ENCODE measurements at places on chromosomes 16 and 17. TPM values are rescaled to one million over a fixed set of nuclear protein-coding genes. Genes with fewer than 3 reads are reported as not detected.

The DPEP2 gene
- polyA plus RNA-seq: 1.5 TPM

The TAC4 gene
- 1.8 TPM for polyA plus RNA-seq

The RAB40B gene
- polyA plus RNA-seq: 48.8 TPM

The HSBP1 gene
- polyA plus RNA-seq: 98.9 TPM

The KRT38 gene
- polyA plus RNA-seq: not detected

The CLEC10A gene
- 2.2 TPM for polyA plus RNA-seq

The SLC52A1 gene
- 0.08 TPM for polyA plus RNA-seq

The SLC22A31 gene
- 3.9 TPM for polyA plus RNA-seq

- no peak for DNase-seq
Measured at GRCh38 chr17:76496464-76496863, 4.8 kb downstream of the RHBDF2 start.

DNA sequence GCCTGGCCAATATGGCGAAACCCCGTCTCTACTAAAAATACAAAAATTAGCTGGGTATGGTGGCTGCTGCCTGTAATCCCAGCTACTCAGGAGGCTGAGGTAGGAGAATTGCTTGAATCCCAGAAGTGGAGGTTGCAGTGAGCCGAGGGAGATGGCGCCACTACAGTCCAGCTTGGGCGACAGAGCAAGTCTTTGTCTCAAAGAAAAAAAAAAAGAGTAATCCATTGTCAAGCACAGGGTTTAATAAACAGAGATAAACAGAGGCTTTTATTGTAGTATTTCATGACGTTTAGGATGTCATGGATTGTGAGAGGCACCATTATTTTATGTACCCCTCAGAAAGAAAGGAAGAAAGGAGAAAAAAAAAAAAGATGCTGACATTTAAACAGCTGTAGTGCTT lies 75.2 kb upstream of the RNU2-1 start:
- DNase-seq: no peak

DNA sequence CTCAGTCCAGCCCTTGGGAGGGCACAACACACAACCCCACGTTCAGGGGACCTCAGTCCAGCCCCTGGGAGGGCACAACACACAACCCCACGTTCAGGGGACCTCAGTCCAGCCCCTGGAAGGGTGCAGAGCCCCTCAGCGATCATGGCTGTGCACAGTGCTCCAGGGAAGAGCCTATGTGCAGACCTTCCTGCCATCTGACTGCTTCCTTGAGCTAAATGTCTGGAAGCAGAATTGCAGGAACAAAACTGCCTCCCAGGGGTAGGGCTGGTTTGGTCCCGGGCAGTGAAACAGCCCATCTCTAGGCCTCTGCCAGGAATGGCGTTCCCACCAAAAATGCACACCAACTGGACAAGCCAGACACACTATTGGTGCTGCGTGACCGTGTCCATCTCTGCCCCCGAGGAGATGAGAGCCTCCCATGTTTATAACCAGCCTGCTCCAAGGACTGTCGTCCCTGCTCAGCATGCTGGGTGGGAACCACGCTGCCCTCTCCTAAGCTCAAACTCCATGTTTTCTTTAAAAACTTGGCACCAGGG lies 44.0 kb downstream of the ZNF276 start:
- no peak for DNase-seq

DNA sequence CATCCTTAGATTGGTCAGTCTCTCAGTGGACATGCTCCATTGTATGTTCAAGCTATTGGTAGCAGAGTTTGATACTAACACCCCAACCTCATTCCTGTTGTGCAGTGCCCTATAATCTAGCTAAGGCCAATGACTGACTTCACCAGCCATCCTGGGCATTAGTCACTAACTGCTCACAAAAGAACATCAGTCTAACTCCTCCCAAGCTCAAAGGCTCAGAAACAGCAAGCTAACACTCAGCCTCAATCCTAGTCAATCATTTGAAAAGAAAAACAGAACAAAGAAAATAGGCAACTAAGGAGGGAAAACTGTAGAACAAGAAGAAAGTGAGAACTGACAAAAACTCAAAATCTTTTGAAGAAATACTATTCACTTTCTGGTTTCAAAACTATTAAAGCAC lies 199.1 kb upstream of the C17orf78 start:
- no peak for DNase-seq

- no peak for DNase-seq
Measured at GRCh38 chr16:23110257-23110899, 38.9 kb downstream of the USP31 start.

- DNase-seq: no peak
Measured at GRCh38 chr17:40180694-40181093, 3.4 kb downstream of the RAPGEFL1 start.

DNA sequence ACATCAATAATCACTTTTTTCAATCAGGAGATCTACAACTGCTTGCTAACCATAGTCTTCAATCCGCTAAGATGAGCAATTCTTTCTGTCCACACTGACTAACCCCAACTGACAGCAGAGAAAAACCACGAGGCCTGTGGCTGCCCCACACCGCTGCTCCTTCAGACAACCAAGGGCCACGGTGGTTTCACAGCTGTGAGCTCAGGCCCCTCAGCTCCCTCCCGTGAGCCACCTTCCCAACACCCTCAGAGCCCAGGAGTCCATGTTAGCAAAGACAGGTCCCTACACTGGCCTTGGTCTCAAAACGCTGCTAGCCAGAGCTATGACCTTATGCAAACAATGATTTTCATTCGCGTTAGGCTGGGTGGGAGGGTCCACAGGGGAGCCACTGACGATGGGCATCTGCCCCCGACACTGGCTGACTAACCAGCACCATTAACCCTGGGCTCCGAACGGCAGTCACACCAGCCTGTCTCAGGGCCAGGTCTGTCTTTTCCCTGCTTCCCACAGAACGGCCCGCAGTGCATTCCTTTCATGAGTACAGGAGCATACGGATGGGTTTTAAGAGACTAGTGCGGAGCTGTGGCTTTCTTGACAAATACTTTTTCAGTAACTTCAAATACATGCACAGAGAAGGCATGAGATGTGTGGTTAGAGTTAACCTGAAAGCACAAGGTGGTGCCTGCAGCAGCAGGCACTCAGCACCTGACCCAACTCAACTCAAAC lies 67.3 kb downstream of the ANKRD11 start:
- no peak for DNase-seq

DNA sequence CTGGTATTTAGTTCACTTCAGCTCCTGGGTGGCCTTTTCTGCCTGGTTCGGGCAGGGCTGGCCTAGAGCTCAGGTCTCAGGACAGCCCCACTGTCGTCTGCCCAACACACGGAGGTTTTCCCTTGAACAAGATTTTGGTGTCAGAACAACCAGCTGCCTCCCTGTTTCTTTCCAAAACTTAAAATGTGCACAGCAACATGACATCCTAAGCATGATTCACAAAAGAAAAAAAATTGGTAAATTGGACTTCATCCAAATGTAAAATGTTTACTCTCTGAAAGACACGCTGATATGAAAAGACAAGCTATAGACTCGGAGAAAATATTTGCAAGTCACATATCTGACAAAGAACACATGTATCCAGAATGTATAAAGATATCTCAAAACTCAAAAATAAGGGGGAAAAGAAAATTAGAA lies 197.8 kb upstream of the CHMP6 start:
- no peak for DNase-seq

- no peak for DNase-seq
Measured at GRCh38 chr17:31674305-31674704, 184.7 kb downstream of the COPRS start.

GRCh38 chr16:18827890-18828289 lies 26.5 kb upstream of the ARL6IP1 start:
- DNase-seq: no peak

DNA sequence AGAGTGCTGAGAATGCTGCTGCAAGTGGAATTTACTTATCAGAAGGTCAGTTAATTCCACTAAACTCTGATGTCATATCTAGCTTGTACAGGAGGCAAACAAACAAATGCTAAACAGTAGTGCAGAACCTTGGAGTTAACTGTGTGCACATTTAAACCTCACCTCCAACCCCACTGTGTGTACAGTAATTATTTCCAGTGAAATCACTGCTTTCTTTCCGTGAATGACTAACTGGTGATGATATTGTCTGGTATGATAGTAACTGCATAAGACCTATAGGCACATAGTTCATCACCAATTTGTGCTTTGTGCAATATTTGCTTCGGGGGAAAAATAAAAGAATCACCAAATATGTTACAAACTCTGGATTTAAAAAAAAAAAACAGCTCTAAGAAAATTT lies 492.5 kb upstream of the HSBP1 start:
- no peak for DNase-seq

DNA sequence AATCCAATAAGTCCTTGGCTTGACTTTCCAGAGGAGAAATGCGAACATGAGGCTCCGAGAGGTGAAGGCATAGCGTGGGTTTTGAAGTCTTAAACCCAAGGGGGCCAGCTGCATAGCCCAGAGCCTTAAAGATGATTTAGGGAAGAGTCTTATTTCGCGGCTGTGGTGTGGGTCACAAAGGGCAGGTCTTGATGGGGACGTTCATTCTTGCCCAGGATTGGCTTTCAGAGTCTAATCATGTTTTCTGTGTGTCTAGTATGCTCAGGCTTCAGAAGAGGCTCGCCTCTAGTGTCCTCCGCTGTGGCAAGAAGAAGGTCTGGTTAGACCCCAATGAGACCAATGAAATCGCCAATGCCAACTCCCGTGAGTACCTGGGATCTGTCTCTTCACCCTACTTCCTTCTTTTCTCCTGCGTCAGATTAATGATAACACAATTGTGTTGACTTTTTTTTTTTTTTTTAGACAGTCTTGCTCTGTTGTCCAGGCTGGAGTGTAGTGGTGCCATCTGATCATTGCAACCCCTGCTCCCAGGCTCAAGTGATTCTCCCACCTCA lies 951 bp downstream of the RPL19 start:
- no peak for DNase-seq

DNA sequence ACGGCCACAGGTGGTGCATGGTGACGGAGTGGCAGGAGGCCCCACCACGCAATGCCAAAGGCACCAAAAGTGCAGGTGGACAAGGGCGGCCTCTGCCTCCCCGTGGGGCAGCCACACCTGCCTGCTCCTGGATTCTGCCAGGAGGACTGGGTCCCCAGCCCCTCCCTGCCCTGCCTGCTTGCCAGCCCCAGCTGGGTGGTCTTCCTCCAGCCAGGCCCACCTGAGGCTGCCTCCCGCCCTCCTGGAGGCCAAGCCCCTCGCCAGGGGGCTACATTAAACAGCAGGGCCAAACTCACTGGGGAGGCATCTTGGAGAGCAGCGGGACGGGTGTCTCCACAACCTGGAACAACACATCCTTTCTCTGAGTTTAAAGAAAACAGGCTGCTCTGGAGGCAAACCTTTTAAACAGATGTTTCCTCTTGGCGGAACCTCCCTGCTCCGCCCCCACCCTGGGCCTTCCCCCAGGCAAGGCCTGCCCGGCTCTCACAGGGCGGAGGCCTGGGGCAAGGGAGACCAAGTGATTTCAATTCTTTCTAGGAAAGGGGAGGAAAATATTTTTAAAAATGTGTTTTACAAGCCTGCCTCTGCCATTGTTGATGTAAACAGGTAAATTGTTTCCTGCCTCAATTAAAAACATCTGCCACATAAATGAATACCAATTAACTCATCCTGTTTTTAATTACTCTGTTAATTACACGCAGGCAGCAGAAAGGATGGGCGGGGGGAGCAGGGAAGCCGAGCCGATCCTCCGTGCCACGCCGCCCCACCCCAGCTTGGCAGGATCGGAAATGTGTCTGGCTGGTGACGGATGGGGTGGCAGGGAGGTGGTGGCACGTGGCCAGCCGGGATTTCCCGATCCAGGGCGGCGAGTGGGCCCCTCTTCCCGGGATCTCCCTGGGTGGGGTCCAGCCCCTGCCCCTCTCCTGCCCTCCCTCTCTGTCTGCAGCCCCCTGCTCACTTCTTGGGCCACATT lies 54.4 kb upstream of the PABPN1L start:
- peak; percentile 60 for DNase-seq

DNA sequence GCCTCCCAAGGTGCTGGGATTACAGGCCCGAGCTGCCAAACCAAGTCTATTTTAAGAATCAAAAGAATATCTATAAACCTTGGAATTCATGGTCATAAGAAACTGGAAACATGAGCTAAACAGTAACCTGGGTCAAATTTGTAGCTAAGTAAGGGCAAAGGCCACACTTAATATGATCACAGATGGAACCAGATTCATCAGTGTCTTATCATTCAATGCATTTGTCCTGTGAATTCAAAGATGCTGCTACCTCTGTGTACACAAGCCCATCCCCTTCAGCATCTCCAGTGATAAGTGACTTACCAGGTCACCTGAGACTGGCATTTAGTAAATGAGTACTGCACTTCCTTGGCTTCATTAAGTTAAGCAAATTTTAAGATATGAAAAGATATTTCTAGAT lies 108.1 kb downstream of the SSH2 start:
- DNase-seq: no peak

- DNase-seq: no peak
Measured at GRCh38 chr17:35291802-35292201, 48.9 kb downstream of the SLFN5 start.

GRCh38 chr17:7425756-7426155 lies 340 bp downstream of the SPEM2 start:
- DNase-seq: no peak

GRCh38 chr17:67217446-67217845 lies 27.6 kb downstream of the HELZ start:
- no peak for DNase-seq
